ENCODE measurements at places on chromosomes 4 and X.
A peak's percentile ranks its signal among the peaks of the same experiment; 100 is the strongest.

DNA sequence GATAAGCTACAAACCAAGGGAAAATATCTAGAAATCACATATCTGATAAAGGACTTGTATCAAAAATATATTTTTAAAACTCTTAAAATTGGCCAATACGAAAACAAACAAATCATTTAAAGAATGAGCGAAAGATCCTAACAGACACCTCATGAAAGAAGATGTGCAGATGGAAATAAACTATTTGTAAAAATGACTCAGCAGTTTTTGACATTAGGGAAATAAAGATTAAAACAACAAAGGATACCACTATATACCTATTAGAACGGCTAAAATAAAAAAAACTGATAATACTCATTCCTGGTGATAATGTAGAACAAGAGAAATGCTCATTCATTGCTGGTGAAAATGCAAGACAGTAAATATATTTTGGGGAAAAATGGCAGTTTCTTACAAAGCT is 506.4 kb downstream of the KLHL4 start:
- no peak for DNase-seq

DNA sequence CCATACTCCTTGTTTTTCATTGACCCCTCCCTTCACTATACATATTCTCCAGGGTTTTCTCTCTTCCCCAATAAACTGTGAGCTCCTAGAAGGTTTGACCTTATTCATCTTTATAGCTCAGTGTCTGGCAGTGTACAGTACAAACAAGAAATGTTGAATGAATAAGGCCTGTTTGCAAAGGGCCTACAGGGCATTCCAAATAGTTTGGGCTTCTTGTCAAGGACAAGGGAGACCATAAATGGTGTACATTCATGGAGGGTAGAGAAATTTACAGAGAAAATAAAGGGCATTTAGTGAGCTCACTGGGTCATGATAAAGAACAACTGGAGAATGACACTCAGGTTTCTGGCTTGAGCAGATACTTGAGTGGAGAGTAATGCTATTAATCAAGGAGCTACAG is 47.5 kb upstream of the EIF1AX start:
- DNase-seq, result no peak

GRCh38 chr4:53309321-53310040 is 56.4 kb downstream of the SCFD2 start:
- DNase-seq, result no peak

DNA sequence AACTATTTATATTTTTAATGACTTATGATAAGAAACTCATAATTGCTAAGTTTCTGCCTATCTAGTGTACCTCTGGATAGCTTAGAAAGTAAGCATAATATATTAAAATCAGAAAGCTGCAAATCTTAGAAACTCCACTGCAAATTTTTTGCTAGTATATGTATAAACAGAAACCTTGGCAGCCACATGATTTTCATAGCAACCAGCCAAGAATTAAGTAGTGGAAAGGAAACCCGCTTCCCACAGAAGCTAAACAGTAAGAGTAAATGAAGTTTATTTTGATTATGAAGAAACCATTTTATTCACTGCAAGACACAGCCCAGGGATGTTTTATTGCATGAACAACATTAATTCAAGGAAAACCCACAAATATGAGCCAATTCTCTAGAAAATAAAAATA is 872.5 kb upstream of the ADGRL3 start:
- DNase-seq, result no peak

DNA sequence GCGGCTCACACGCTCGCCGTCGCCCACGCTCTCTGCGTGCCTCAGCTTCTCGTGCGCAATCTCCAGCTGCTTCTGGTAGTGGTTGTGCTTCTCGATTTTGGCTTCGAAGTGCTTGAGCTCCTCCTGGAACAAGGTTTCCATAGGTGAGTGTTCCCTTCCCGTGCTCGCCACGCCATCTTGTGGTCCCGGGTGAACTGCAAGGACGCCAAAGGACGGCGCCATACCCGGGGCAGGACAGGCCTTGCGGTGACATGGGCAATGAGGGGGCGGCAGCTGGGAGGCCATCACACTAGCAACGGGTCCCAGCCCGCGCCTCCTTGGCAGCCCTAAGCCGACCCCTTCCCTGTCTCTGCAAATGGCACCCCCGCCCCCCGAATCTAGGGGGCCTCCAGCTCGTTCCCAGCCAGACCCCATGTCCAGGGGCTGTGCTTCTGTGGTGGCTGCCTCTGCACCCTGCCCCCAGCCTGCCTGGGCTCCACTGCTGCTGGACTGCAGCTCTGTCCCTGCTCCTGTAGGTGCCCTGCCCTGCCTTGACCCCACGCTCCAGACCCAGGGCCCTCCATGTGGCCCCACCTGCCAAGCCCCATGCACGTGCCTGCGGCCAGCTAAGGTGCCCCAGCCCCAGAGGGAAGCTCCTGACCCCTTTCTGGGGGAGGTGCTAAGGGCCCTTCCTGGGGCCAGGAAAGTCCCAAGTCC is 17.3 kb downstream of the LRPAP1 start:
- peak; percentile 6 for DNase-seq

GRCh38 chr4:183658362-183659028 is 490 bp downstream of the RWDD4 start:
- no peak for DNase-seq

GRCh38 chr4:56330691-56331090 is 56.6 kb downstream of the AASDH start:
- no peak for DNase-seq

- peak; percentile 80 for DNase-seq
Observed at GRCh38 chr4:40316782-40317635, 18.1 kb upstream of the CHRNA9 start.

DNA sequence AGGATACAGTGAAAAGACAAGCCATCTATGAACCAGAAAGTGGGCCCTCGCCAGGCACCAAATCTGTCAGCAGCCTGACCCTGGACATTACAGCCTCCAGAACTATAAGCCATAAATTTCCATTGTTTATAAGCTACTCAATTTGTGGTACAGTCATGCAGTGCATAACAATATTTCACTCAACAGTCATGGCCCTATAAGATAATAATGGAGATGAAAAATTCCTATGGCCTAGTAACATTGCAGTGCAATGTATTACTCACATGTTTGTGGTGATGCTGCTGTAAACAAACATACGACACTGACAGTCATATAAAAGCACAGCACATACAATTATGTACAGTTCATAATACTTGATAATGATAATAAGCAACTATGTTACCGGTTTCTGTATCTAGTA is 17.1 kb upstream of the TLR1 start:
- DNase-seq, result no peak

- no peak for DNase-seq
Observed at GRCh38 chr4:7766661-7767345, 172.9 kb downstream of the AFAP1 start.

GRCh38 chr4:183557611-183558010 is 52.8 kb downstream of the ING2 start:
- DNase-seq, result no peak

DNA sequence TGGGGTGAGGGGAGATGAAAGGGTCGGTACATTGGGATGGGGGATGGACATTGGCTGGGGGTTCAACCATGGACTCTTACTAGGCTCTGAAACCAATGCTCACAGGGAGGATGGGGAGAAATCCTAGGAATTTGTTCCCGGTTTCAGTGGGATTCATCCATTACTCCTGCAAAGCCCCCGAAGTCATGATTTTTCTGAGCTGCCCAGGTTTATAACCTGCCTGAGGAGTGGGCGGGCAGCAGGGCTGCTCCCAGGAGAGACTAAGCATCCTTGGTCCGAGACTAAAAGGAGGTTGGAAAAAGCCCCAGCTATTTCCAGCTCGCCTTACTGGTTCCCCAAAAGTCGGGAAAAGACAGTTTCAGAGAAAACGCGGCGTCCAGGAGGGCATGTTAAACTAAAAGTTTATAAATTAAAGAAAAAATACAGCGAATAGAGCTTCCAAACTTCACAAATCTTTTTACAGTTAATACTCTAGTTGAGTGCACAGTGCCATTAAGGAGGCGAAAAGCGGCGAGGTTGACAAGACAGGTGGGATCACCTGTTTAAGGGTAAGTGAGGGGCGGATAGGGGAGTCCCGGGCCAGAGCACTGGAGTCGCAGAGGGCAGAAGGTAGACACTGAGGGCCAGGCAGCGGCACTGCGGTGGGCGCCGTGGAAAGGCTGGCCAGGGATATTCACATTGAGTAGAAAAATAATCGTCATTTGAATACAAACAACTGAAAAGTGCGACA is 3.7 kb downstream of the NKX3-2 start:
- no peak for DNase-seq

DNA sequence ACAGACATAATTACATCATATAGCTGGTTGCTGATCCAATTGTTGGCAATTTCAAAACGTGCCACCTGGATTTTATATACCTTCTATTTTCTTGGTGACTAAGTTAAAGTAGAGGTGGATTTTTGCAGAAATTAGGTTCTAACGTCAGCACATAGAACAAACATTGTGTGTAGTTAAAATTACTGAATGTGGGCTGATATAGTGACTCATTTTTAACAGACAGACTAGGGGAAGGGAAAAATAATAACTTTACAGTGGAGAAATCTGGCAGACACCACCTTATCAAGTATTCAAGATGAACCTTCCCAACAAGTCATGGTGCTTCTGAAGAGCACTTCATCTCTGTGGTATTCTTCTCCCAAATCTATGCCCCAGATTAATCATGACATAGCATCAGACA is 134.5 kb downstream of the UCHL1 start:
- DNase-seq, result no peak

- no peak for DNase-seq
Observed at GRCh38 chr4:174702979-174703478, 126.0 kb downstream of the GLRA3 start.

- no peak for DNase-seq
Observed at GRCh38 chr4:88352062-88352740, 26.5 kb upstream of the HERC6 start.

GRCh38 chr4:174503079-174503715 is 19.1 kb downstream of the HPGD start:
- DNase-seq, result no peak

- no peak for DNase-seq
Observed at GRCh38 chrX:138745196-138745595, 33.7 kb upstream of the FGF13 start.

DNA sequence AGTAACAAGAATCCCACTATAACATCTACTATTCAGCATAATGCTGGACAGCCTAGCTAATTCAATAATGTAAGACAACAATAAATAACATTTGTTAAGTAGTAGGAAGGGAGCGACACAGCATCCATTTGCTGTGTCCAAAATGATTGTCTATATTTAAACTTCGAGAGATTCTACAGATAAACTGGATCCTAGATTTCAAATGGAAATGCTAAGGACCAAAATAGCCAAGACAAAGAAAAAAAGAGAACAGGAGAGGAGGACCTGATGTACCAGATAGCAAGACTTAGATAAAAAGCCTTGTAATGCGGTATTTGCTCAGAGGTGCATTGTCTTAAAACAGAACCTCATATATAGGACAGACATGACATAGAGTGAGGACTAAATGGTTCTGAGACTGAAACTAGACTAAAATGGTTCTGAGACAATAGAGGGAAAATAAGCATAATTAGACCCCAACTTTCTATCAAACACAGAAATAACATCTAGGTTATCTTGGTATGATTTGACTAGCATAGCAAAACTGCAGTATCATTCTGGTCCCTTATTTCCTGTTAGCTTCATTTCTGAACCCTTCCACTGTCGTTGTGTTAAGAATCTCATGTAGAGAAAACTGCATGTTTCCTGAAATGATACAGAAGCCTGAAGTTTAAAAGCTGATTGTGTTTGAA is 3.8 kb downstream of the HPGDS start:
- DNase-seq, result no peak

GRCh38 chr4:1269209-1269608 is 20.3 kb upstream of the CTBP1 start:
- no peak for DNase-seq

- peak; percentile 28 for DNase-seq
Observed at GRCh38 chr4:108049406-108049805, 59.7 kb downstream of the HADH start.

DNA sequence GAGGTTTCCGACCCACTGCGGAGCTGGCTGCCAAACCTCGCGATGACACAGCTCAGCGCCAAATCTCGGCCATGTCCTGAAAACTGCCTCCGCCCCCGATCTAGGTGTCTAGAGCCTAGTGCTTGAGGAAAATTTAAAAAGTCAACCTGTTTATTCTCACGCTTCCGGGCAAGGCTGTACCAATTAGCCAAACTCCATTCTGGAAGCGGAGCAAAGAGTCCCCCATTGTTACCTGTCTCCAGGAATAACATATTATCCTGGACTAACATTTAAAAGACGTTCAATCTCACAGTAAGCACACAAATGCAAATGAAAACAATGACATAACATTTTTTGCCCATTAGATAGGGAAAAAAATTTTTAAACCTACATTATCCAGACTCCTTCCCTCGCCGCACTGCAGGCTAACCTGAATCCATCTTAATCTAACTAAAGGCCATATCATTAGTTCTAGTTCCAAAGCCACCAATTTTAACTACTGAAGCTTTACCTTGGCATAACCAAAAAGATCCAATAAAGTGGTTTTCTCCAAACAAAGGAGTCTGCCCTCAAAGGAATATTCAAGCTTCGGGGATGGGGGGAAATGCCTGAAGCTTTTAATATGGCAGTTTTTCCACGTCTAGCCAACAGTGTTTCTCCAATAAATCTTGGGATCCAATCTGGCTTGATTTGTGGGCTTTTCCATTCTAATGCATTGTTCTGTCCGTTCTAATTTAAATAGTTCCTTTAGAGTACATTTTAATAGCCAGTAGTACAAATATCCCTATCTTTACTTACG is 1.9 kb downstream of the HUWE1 start:
- no peak for DNase-seq

GRCh38 chr4:105462576-105462975 is 11.3 kb downstream of the PPA2 start:
- no peak for DNase-seq

- peak; percentile 54 for DNase-seq
Observed at GRCh38 chr4:40909363-40909876, 159.7 kb downstream of the NSUN7 start.

DNA sequence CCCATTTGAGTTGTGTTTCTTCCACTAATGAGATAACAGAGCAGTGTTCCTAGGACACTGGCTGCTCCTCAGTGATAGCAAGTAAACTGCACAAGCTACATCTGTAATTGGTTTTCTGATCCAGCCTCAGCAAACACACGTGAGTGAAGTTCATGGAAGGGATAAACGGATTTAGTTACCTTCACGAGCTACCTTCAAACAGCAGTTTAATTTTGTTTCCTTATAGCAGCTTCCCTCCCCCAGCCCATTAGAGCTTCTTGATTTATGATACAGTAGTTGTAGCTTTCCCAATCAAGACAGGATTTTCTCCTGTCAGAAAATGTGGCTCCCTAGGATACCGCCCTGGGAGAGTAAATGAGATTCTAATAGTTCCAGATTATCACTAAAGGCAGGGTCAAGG is 634.2 kb upstream of the FAT1 start:
- no peak for DNase-seq

DNA sequence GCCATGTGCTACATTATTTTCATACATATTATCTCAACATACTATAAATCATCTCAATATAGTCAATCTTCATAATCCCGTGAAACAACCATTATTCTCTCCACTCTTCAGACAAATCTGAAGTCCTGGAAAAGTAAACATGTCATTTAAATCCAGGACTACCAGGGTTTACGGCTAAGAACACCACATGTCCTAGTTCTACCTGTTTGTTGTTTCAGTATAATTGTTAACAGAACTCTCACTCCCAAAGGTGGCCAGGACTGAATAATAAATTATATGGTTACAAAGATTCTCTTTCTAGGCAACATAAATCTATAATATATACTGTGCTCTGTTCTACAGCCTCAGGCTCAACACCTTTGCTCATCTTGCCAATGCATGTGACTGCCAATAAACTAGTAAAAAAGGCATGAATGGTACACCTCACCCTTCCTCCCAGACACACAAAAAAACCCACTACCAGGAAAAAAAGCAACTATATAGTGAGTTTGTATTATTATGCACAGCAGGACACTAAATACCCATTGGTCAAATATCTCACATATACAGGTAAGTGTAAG is 20.1 kb downstream of the EIF4E start:
- no peak for DNase-seq

Measured in T-helper 1 cell (primary cell).